NCI-H460 (cell line): ENCODE measurements at places on chromosomes 16 and 17. TPM values are rescaled to one million over a fixed set of nuclear protein-coding genes. Genes with fewer than 3 reads are reported as not detected.

GRCh38 chr16:50027829-50028228, 2.8 kb downstream of the CNEP1R1 start:
- no peak for DNase-seq

GRCh38 chr16:66844342-66845079, at the start of gene CA7:
Gene CA7, plus strand, starts transcription at chr16:66844414. Its CDS starts 74 bp downstream, at chr16:66844488.
- no peak for DNase-seq

DNA sequence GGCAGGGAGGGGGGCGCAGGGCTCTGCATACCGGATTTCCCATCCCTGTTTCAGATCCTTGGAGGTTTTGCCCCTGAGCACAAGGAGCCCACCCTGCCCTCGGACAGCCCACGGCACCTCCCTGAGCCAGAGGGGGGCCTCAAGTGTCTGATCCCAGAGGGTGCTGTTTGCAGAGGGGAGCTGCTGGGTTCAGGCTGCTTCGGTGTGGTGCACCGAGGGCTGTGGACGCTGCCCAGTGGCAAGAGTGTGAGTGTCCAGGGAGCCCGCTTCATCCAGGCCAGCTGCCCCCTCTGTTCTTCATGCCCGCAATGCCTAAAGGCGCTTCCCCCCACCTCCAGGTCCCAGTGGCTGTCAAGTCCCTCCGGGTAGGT, 2.5 kb downstream of the TNK1 start:
- DNase-seq = no peak

GRCh38 chr17:69443138-69443537, 28.6 kb downstream of the MAP2K6 start:
- no peak for DNase-seq

DNA sequence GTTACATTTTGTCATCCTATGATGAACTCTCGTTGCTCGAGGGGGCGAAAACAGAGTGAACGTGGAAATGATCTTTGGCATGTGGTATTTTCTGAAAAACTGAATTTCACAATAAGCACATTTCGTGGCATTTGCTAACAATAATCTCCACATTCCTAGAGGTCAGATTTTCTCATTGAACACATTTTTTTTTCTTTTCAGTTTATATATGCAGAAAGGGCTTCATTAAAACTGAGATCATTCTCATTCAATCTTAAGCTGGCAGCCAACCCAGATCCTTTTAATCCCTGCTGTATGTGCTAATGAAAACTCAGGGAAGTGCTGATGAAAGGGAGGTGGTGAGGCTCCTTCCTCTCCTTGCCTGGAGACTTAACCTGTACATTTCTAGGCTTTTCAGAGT, 52.6 kb downstream of the PRKCA start:
- no peak for DNase-seq

DNA sequence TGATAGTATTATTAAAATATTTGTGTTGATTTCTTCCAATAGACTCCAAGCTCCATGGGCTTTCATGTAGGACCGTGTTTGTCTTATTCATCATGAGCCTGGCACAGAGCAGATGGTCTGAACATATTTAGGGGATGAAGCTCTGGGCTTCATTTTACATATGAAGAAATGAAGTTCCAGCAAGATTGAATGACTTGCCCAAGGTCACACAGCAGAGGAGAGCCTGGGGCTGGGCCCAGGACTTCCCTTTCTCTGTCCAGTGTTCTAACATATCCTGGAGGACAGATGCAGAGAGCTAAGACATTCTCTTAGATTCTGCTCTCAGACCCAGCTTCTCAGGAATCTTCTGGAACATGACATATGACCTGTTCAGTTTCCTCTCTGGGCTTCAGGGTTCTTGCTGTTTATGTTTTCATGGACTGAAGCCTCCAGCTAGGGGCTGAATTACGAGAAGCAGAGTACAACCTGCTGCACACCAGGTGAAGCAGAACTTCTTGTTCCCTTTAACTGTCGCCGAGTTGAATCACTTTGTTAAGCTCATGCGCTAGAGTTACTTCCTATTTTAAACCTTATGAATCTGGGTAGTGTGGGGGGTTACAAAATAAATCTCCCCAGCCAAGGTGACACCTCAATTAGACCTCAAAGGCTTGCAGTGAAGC, 53.6 kb downstream of the GPRC5B start:
- DNase-seq = no peak

- DNase-seq = no peak
Observed at GRCh38 chr17:81869221-81870130, 1.7 kb downstream of the ARHGDIA start.

Gene BIRC5
- total RNA-seq = 138 and 149 TPM in 2 replicates
